Activated naive CD8-positive, alpha-beta T cell treated with anti-CD3 and anti-CD28 coated beads, Interleukin-2, amount 10 ng/mL, durations not matched to agents 7 days and 5 days (primary cell): ENCODE measurements at places on chromosomes 2 and 18. TPM values are rescaled to one million over a fixed set of nuclear protein-coding genes. Genes with fewer than 3 reads are reported as not detected.

SLC38A11 gene
- total RNA-seq = not detected

NR4A2 gene
- total RNA-seq = 3.0 TPM

DNA sequence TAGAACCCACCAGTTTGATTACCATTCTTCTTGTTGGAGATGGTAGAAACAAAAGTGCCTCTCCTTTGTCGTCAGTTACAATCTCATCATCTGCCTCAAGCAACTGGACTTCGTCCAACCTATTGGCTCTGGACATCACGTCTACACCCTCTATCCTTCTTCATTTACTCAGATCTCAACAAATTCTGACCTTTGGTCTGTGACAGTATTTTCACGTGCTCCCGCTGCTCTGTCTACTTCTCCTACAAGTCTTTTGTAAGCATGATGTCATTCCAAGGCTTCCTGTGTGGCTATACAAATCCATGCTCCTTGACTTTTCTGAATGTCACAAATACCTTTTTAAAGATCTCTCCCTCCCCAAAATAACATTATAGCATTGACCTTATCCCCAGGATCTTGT lies 43.0 kb upstream of the PID1 start:
- H3K27ac ChIP-seq = no peak overlapping the region
- H3K4me1 ChIP-seq = no peaks in the 10 kb centered on the region
- no peaks in the 10 kb centered on the region for H3K27me3 ChIP-seq
- DNase-seq = no peak
- H3K36me3 ChIP-seq = no peaks in the 10 kb centered on the region
- H3K4me3 ChIP-seq = no peak overlapping the region

- peaks cover 77% of the 10 kb centered on the region for H3K4me1 ChIP-seq
- no peaks in the 10 kb centered on the region for H3K27me3 ChIP-seq
- peaks cover 7% of the 10 kb centered on the region for H3K36me3 ChIP-seq
- H3K27ac ChIP-seq = peak overlapping the region; percentile 81
- no peak for DNase-seq
These were observed 129.9 kb downstream of the SPTBN1 start for GRCh38 chr2:54586062-54586461.

- no peak overlapping the region for H3K4me3 ChIP-seq
- H3K36me3 ChIP-seq = no peaks in the 10 kb centered on the region
- no peak overlapping the region for H3K27ac ChIP-seq
- no peak for DNase-seq
These were observed 726.9 kb upstream of the CHAC2 start for GRCh38 chr2:53040536-53041229.

DNA sequence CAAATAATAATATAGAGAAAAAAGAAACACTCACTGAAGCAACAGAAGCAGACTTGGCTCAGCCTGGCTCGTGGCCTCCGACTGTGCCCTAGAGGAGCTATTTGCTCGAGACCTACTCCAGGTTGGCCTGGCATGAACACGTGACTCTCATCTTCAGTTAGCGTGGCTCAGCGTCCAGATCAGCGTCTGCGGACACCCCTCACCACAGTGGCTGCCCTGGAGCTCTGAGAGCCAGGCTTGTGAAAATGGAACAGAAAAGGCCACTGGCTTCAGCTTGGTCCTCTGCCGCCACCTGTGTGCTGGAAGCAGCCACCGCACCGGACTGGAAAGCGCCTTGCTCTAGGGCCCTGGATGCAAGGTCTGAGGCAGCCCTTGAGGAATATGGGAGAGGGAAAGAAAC lies 1184.0 kb upstream of the GYPC start:
- no peak overlapping the region for H3K4me3 ChIP-seq
- H3K27me3 ChIP-seq = no peaks in the 10 kb centered on the region
- no peaks in the 10 kb centered on the region for H3K36me3 ChIP-seq
- H3K27ac ChIP-seq = no peak overlapping the region

- H3K27me3 ChIP-seq = no peaks in the 10 kb centered on the region
- H3K4me3 ChIP-seq = peak overlapping the region; percentile 89
- H3K27ac ChIP-seq = peak overlapping the region; percentile 99
- peak; percentile 68 for DNase-seq
- H3K36me3 ChIP-seq = peaks cover 3% of the 10 kb centered on the region
- peaks cover 75% of the 10 kb centered on the region for H3K4me1 ChIP-seq
These were observed 31.1 kb downstream of the TOGARAM2 start for GRCh38 chr2:29012211-29012681.
